ENCODE measurements at places on chromosomes 4 and X. TPM values are rescaled to one million over a fixed set of nuclear protein-coding genes. Genes with fewer than 3 reads are reported as not detected.

DNA sequence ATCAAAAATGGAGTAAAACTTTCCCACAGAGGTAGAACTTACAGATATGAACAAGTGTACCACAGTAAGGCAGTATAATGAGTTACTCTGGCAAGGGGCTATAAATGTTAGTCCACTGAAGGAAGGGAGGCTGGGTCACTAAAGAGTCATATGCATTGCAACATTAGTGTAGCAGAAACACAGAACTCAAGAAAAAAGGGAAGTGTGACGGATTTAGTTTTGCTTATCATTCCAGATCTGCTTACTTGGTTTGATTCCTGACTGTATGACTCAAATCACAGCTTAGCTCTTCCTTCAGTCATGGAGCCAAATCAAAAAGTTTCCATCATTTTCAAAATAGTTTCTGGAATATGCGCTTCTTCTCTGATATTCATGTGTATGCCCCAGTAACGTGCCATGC lies 148.7 kb downstream of the FSTL5 start:
- H3K27me3 ChIP-seq: no peaks in the 10 kb centered on the region
- no peak overlapping the region for H3K27ac ChIP-seq
- H3K36me3 ChIP-seq: no peaks in the 10 kb centered on the region
- H3K4me1 ChIP-seq: no peaks in the 10 kb centered on the region
- no peak for DNase-seq

DNA sequence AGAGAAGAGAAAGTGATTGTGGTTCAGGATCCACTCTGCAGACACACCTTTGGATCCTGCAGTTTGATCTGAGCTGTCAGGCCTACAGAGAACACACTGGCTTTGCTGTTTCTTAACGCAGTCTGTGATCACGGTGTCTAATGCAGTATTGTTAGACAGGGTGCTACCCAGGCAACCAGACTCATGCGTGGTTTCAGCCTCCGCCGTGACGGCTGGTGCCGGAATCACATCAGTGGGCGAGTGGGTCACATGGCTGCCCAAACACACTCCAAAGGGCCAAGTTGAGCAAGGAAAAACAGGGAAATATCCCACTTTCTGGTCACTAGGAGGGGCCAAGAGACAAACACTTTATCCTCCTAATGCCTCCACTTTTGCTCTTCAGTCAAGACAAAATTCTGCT lies 27.5 kb downstream of the CCDC149 start:
- H3K4me3 ChIP-seq: no peak overlapping the region
- H3K4me1 ChIP-seq: no peaks in the 10 kb centered on the region
- no peak for DNase-seq
- H3K27ac ChIP-seq: no peak overlapping the region
- no peaks in the 10 kb centered on the region for H3K27me3 ChIP-seq
- H3K36me3 ChIP-seq: no peaks in the 10 kb centered on the region

DNA sequence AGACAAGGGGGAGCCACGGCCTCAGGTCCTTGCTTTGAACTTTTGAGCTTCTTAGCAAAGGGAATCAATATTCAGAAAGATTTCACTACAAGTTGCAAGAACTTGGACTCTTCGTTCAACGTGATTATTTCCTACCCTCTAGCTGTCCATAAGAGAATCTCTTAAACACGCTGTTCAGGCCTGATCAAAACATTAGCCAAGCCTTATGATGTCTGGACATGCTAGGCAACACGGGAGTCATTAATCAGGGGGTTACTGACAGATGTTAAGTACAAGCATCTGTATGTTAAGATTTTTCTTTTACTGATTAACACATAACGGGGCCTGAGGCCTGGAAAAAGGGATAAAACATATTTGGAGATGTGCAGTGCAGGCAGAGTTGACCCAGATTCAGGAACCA lies 138.9 kb upstream of the IL1RAPL2 start:
- H3K27ac ChIP-seq: no peak overlapping the region
- no peaks in the 10 kb centered on the region for H3K4me1 ChIP-seq
- DNase-seq: no peak
- no peaks in the 10 kb centered on the region for H3K27me3 ChIP-seq
- H3K36me3 ChIP-seq: no peaks in the 10 kb centered on the region
- H3K4me3 ChIP-seq: no peak overlapping the region

DNA sequence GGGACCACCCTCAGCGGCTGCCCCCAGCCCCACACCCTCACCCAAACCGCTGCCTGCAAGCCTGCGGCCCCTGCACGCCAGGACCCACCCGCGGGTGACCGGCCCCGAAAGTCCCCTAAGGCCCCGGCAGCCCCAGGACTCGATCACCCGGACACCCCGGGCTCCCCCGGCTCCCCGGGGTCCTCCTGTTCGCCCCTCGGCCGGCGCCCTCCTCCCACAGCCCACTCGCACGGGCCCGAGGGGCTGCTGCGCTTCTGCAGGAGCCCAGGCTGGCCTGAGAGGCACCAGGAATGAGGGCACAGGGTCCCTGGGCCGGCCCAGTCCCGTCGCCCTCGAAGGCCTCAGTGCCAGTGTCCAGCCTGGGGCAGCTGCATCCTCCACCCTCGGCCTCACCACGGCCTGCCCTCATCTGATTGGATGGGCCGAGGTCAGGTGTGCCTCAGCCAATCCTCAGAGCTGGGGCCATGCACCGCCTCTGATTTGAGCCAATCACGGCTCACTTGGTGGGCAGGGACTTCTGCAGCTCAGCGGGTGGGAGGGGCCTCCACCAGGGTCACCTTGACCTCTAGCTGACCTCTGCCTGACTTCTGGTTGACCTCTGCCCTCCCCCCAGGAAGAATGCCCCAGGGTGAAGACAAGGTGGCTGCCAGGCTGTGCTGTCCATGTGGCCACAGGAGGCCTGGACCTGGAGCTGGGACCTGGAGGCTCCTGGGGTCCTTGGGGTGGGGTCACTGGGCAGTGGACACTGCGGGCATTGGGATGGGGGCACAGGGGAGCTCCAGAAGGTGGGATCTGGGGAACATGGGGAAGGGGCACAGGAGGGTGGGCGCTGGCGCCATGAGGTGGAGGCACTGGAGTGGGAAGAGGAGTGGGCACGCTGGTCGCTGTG lies 97.6 kb upstream of the NKX1-1 start:
- no peaks in the 10 kb centered on the region for H3K4me1 ChIP-seq
- H3K27ac ChIP-seq: no peak overlapping the region
- no peak for DNase-seq
- H3K4me3 ChIP-seq: no peak overlapping the region
- H3K27me3 ChIP-seq: no peaks in the 10 kb centered on the region

DNA sequence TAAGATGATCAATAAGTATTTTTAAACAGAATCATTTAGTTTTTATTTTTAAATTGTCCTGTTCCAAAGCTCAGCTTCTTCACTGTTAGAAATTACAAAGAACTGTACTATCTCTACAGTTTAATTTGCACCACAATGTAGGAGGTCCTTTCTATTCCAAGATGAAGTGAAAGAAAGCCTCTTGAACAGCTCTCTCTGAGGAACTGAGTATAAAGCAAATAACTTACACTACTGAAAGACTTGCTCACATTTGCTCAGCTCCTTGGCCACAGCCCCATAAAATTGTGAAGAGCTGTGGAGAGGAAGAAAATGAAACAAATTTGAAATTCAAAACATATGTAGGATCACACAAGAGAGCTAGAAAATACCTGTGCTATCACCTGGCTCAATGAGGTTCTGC lies 68.6 kb downstream of the ENPEP start:
- H3K27ac ChIP-seq: no peak overlapping the region
- H3K27me3 ChIP-seq: peaks cover 30% of the 10 kb centered on the region
- H3K4me1 ChIP-seq: no peaks in the 10 kb centered on the region
- H3K4me3 ChIP-seq: no peak overlapping the region
- DNase-seq: no peak

The PGRMC2 gene
- 46.0 TPM for total RNA-seq

GRCh38 chr4:139988863-139989765 lies 164.9 kb downstream of the MAML3 start:
- H3K27me3 ChIP-seq: peaks cover 9% of the 10 kb centered on the region
- H3K4me3 ChIP-seq: no peak overlapping the region
- DNase-seq: no peak
- H3K27ac ChIP-seq: no peak overlapping the region

Measured in activated CD4-positive, alpha-beta memory T cell treated with anti-CD3 and anti-CD28 coated beads, Interleukin-2, amount 10 ng/mL, durations not matched to agents 7 days and 5 days (primary cell).